ENCODE measurements at places on chromosomes 4 and X.

GRCh38 chrX:47648376-47648775, 2.0 kb downstream of the ELK1 start:
- DNase-seq = no peak

DNA sequence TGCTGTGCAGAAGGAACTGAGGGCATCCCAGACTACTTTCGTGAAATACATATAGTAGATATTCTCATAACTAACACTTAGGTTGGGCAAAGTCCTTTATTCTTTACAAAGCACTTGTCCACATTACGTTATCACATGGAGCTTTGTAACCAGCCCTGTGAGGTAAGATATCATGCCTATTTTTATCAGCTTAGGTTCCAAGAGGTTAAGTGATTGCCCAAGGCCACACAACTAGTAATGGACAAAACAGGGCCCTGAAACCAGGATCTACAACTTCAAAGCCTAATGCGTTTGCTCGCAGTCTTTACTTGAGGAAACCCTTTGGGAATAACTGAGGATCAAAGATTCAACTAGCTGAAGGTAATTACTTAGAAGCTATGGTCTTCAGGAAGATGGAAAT, 261.5 kb downstream of the GPC3 start:
- DNase-seq = no peak

GRCh38 chrX:73868916-73869315, 305.9 kb downstream of the CHIC1 start:
- DNase-seq = no peak

DNA sequence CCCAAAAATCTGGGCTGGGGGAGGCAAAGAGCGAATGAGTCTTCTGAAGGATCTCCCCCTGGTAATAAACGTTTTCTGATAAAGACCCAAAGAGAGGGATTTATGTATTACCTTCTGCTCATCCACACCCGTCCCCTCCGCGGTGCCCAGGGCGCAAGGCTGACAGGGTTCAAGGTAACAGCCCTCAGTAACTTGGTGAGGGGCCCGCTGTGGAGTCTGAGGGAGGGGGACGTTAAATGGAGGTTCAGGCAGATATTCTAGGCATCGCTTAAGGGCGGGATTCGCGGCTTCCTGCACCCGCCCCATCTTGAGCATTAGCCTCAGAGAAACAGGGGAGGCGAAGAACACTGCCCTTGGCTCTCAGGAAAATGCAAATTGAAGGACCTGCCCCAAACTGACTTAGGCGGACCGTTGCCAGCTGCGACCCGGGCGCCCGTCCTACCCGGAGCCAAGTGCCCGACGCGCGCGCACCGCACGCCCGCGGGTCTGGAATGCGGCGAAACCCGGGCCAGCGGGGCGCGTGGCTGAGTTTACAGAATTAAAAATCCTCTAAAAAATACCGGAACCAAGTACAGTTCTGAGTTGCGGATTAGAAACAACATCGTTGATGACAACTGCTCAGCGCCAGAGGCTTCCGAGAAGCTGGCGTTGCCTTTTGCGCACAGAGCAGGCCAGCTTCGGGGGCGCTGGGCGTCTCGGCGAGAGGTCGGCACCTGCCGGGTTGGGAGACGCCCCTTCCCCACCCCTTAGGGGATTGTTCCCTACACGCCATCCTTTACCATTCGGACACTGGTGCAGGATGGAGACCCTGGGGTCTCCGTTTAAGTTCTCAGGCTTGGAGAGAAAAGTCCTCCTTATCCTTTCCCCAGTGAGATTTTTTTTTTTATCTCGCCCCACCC, 2.8 kb downstream of the HELT start:
- no peak for DNase-seq

DNA sequence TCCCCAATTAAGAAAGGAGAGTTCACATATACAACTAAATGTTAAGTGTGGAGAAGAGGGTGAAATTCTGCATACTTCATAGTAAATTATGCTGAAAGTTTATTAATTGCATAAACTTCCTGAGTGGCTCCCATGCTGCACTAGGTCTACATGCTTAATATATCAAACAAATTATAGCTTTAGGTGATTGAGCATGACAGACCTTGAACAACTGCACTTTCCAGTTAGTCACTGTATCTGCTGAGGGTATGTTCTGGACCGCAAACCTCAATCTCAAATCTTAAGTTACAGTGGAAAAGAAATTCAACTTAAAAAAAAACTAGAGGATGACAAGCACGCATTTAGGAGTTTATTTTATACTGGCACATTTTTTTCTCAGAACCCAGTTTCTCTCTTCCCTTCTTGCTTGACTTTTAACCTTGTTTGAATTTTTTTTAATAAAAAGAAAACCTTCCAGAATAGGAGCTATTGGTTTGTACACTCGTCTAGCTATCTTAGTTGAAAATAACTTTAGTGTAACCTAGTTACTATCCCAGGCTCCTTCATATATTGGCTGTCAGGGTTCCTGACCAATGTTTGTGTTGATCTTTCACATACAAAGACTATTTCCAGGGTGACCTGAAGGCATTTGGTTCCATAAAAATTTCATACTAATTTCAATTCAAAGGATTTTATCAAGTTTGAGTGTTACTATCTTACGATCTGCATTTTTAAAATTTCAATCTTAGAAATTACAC, 10.2 kb upstream of the FAM120C start:
- no peak for DNase-seq

DNA sequence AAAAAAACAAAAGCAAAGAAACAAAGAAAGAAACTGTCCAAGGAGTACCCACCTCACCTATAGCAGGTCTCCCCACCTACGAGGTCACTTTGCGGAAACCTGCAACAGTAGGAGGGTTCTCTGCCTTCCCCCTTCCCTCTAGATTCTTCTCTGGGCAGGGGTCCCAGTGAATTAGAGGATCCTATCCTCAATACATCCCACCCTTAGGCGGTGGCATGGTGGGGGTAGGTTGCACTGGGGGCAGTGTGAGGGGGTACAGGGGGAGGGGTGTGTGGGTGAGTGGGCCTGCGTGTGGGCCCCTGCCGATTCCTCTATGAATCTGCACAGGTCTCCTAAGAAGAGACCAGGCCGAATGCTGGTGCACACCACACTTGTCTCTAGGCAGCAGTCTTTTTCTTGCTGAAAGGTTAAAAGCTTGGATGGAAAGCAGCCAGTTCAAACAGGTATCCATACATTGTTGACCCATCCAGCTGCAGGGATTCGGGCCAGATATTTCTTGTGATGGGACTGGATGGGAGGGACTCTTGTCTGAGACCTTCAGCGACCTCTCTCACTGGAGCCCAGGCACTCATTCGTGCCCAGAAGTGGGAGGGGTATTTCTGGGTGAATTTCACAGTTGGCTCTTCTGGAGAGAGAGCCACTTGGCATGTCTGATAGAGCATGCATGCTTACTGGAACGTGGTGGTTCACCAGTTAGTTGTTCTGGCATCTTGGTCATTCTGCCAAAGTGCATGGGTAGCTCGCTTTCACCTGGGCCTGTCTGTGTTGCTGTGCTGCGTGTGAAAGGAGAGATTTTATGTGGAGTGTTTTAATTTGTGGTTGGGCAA, 65.6 kb downstream of the NBDY start:
- no peak for DNase-seq

DNA sequence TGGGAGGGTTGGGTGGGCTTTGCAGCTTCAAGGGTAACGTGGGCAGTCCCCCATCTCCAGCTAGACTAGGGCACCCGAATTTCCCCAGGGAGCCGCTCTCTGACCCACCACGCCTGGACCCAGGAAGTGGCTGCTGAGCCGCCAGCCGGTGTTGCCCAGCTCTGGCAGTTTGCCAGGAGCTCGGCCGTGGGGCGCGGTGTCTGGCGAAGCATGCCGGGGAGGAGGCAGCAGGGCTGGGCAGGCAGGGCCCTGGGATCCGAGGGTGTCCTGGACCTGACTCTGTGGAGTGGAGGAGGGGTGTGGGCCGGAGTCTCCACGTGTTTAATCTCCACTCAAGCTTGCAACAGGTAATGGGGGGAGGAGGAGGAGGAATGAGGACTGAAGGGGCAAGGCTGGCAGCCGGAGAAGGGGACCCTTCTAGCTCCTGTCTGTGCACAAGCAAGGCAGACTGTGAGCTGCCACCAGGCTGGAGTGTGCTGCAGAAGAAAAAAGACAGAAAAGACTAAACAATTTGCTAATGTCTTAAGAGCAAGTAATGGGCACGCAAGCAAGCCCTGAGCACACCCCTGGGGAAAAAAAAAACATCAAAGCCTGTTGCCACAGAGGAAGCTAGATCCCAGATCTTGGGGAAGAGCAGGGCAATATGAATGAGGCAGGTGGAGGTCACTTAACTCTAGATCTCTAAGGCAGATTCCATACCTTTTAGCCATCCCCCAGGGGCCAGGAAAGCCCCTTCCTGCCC, 2.4 kb downstream of the LONRF3 start:
- DNase-seq = peak; percentile 22

DNA sequence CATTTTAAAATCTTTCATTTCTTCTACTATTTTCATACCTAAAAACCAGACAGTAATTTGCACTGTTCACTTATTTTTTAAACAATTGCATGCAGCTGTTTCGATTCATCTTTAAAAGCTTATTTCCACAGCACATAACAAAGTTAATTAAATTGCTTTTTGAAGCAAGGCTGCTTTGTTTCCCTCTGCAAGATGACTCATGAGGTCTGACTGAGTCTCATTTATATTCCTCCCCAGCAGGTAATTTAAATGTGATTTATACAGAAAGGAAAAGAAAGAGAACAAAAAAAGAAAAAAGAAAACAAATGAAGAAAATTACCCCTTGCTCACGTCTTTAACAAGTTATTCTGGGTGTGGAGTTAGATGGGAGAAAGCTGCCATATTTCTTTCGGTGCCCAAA, 22.8 kb downstream of the VMA21 start:
- DNase-seq = no peak

DNA sequence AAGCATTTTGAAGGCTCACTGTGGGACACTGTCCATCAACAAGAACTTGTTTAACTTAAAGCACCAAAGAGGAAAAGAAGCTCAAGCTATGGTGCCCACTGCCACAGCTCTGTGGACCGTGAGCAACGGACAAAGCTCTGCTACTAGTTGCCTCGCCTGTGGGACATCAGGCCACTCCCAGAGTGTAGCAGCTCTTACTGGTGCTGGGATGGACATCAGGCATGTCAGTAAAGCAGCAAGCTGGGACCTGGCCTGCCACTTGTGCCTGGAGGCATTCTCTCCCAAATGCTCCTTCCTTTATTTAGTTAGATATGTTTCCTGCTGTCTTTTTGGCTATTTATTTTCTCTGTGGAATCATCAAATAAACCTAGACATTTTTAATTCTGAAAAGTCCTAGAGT, 46.7 kb downstream of the TMEM154 start:
- no peak for DNase-seq

DNA sequence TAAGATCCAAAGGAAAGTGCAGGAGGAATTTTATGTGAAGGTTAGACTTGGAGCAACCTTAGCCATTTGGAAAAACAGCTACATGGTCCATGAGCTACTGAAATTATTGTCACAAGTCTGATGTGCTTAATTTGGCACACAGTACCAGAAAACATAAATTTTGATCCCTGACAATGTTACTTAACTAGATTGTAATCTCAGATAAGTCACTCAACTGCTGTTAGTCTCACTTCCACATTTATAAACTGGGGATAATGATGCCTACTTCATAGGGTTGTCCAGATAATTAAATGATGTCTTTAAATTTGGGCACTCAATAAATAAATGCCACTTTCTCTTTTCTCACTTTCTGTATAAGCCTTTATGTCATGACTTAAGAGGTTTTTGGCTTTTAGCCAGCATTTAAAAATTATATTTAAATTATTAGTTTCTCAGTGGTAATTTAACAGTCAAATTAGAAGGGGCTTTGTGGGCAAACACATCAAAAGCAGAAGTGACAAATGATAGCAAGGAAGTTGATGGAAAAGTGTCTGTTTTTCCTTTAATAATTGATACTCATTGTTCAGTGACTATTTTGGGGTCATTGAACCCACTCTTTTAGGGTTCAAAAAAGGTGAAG, 58.3 kb downstream of the PAQR3 start:
- no peak for DNase-seq

GRCh38 chr4:176274441-176274840, 5.4 kb upstream of the ASB5 start:
- DNase-seq = no peak

DNA sequence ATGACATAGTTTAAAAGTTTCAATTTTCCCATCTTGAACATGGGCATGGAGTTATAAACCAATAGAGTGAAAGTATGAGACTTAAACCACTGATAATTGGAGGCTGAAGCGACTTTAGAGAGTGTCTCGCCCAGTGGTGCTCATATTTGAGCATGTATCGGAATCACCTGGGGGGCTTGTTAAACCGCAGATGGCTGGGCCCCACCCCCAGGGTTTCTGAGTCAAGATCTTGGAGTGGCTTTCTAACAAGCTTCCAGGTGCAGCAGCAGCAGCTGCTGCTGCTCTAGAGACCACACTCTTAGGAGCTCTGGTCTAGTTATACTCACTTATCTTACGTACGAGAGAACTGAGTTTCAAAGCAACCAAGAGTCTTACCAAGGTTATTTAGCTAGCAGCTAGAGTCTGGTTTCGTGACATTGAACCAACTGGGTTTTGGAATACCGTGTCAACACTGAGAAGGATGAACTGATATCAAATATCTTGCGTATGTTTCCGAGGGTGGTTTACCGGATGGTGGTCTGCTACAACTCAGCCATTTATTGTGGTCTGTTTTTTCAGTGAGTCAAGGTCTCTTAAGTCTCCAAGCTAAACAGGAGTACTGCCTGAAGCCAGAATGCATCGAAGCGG, 5.9 kb downstream of the PHEX start:
- DNase-seq = no peak

GRCh38 chrX:39854772-39855747, 242.7 kb downstream of the BCOR start:
- DNase-seq = peak; percentile 66

- DNase-seq = no peak
Measured at GRCh38 chr4:111650146-111650545, 495.1 kb upstream of the FAM241A start.

DNA sequence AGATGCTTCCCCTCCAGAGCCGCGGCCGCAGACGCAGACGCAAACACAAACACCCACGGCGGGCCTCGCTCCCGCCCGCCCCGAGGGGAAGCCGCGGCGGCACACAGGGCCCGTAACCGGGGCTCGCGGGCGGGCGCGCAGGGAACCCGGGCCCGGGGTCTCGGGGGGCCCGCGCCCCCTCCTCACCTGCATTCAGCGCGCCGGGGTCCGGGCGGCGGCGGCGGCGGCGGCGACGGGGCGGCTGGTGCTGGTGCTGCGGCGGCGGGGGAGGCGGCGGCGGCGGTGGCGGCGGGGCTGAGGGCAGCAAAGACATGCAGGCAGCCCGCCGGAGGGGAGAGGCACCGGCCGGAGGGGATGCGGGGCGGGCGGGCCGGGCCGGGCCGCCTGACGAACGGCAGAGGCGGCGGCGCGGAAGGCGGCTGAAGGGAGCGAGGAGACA, 255 bp upstream of the CNOT6L start:
- DNase-seq = peak; percentile 89

- DNase-seq = no peak
Measured at GRCh38 chr4:88320780-88321373, 36.5 kb upstream of the PPM1K start.

- no peak for DNase-seq
Measured at GRCh38 chr4:19417256-19417655, 834.4 kb upstream of the SLIT2 start.

GRCh38 chr4:129994715-129995114, 898.8 kb downstream of the C4orf33 start:
- DNase-seq = no peak

GRCh38 chrX:50978920-50979682, 68.6 kb downstream of the BMP15 start:
- no peak for DNase-seq
